Activated T-helper 17 cell treated with anti-CD3 and anti-CD28 coated beads, Interleukin-2, amount 50 U/mL, for 72 hours (primary cell): ENCODE measurements at places on chromosomes 5 and 9. TPM values are rescaled to one million over a fixed set of nuclear protein-coding genes. Genes with fewer than 3 reads are reported as not detected.

RIMOC1 gene
- total RNA-seq, result 32.7 TPM

GCNT1 gene
- 11.4 TPM for total RNA-seq

ALDH1A1 gene
- total RNA-seq, result not detected

GPRIN1 gene
- 8.9 TPM for total RNA-seq

GABRP gene
- not detected for total RNA-seq

PLEKHG4B gene
- total RNA-seq, result 0.11 TPM

CCL19 gene
- total RNA-seq, result not detected

DNA sequence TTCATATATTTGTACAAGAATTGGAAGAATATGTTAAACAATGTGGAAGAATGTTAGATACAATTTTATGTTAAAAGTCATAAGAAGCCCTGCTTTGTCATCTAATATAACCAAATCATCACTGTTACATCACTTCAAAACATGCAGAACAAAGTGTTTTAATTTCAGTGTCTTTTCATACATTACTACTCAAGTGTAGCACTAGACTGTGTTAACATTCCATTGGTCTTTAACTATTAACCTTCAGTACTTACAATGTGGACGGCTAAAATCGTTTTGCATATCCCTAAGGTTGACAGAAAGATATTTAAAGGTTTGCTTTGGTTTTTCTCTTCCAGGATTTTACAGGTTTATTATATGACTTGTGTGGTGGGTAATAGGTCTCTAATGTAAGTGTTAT, 50.9 kb downstream of the VCAN start:
- ATAC-seq, result no peak

DNA sequence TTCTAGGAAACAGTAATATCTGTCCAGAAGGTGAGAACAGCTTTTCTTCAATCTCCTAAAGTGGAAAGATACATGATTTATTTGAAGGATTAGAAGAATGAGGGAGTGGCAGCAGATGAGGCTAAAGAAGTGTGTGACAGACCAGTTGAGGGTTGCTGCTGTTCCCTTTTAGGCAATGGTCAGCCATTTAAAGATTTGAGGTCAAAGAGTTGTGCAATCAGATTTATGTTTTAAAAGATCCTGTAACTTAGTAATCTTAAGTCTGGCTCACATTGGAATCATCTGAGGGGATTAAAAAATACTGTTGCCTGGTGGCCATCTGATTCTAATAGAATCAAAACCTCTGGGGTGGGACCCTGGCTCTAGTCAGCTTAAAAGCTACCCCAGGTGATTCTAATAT, 4.3 kb upstream of the SGCD start:
- no peak for ATAC-seq

DNA sequence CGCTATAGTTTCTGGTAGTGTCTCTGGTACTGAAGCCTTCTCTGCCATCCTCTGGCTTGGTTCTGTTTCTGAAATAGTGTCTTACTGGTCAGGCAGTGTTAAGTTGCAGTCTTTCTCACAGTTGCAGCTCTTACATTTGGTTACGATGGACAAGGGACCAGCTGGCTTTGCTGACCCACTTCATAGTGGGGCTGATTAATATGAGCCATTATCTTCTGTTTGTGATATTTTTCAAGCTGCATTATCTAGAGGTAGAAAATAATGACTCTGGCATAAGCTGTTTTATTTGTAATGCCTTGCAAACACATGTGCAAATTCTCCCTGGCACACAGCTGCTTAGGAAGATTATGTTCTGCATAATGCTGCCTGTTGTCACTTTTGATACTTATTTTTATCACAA, 199.1 kb downstream of the KDM4C start:
- ATAC-seq, result no peak

DNA sequence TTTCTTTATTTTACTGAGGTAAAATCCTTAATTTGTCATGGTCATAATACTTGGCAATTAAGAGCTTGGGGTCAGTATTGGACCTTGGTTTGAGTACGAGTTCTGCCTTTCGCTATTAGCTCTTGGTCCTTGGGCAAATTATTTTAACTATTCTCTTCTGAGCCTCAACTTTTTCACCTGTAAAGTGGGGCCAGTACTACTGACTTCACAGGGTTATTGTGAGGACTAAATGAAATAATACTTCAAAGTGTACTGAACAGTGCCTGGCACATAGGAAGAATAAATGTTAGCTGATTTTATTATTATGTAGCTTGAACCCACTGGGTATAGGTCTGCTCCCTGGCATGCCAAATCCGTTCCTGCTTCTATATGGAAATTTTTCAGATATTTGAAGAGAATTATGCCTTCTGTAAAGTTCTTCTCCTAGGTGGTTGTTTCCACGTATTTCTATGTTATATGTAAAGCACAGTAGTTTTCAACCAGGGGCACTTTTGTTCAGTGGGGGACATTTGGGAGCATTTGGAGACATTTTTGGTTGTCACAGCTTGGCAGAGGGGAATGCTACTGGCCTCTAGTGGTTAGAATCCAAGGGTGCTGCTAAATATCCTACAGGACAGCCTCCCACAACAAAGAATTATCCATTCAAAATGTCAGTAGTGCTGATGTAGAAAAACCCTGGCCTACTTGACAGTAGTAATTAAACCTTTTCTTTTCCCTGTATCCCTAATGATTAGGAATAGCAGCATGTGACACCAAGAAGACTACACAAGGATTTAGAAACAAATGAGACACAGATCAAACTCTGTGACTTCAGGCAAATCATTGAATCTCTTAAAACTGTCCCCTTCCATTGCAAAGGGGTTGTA, 4.5 kb downstream of the RCL1 start:
- ATAC-seq, result no peak

DNA sequence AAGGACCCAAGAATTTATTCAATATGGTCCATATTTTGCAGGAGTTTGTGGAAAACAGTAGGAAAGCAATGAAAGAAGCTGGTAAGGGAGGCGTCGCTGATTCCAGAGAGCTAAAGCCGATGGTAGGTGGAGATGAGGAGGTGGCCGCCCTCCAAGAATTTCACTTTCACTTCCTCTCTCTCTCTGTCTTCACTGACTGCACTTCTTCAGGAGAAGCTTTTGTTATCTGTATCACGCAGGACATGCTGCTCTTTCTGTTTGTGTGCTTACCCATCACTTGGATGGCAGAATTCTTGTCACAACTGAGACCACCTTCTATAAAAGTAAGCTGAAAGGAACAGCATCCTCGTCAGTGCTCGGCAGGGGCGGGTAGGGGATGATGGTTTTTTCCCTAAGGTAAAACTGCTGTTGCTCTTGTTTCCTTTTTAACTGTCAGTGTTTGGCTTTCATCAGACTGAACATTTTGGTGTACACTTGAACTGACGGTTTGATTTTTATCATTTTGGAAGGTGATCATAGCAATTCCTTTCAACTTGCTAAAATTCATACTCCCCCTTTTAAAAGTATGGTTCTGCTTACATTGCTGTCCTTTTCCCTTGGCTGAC, 62.4 kb upstream of the FSD1L start:
- ATAC-seq, result peak; percentile 79

DNA sequence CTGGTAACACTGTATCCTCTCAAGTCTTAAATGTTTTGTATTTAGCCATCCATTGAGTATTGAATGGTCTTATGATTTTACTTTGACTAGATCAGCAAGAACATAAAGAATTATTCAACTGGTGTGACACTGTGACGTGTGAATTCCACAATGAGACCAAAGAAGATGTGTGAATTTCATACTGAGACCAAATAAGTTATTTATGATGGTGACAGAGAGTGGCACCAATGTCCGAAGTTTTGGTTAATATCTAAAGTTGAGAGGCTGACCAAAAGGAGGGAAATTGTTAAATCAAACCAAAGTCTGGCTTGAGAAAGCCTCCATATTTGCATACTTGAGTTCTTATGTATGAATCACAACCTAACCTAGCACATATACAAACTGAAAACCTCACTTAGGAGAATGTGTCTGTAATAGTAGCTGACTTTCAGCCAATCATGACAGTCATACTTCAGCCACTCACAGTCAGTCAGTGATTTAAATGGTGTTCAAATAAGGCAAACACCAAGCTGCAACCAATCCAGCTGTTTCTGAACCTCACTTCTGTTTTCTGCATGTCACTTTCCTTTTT, 31.5 kb upstream of the FAM170A start:
- no peak for ATAC-seq

DNA sequence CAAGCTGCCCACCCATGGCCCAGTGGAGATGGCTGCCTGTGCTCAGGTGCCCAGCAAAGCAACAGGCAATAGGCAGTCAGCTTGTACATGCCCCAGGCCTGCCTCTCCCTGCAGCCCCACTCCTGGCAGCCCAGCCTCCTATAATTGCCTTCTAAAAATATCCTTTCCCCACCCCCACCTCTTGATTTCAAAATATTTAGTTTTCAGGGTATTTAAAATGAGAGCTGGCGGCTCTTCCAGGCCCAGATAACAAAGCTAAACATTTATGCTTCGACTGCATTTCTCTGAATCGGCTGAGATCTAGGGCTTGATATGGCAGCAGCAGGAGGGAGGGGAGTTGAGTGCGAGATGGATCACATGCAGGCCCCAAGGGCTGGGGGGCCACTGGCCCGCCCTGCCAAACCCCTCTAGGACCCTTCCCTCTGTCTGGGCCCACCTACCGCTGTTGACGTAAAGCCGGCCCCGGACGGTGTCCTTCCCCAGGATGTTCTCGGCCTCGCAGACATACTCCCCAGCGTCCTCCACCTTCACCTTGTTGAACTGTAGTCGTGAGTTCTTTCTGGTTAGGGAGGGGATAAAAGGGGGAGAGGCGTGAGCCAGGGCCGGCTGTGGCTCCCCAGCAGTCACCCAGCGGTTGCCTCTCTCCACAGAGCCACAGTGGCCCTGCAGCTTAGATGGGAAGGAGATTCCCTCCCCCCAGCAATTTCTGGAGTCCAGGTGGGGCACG, 85.0 kb downstream of the PSD2 start:
- no peak for ATAC-seq

DNA sequence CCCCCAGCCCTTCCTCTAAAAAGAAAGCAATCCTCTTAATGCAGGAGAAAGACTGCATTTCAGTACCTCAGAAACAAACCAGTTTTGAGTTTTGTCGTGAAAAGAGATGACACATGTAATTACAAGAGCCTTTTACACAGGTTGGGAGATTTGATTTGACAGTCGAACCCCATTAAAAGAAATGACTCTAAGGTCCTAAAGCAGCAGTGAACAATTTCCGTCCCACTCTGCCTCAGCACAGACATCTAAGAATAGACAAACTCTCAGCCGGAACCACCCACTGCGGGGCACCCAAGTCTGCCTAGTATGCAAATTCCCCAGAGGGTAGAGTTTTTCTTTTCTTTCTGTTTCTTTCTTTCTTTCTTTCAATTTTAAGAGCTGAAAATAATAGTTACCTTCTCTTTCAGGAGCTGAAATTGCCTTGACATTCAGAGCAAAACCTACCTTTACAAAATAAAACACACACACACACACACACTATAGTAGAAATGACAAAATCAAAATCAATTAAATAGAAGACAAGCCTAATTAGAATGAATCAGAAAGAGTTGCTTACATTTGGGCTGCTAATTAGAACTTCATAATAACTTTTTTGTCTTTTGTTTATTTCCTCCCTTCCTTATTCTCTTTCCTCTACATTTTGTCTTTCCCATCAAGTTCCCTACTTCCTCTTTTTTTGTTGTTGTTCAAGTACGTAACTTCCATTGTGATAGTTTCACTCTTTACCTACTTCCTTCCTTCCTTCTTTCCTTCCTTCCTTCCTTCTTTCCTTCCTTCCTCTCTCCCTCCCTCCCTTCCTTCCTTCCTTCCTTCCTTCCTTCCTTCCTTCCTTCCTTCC, 65.1 kb downstream of the BASP1 start:
- ATAC-seq, result peak; percentile 24

DNA sequence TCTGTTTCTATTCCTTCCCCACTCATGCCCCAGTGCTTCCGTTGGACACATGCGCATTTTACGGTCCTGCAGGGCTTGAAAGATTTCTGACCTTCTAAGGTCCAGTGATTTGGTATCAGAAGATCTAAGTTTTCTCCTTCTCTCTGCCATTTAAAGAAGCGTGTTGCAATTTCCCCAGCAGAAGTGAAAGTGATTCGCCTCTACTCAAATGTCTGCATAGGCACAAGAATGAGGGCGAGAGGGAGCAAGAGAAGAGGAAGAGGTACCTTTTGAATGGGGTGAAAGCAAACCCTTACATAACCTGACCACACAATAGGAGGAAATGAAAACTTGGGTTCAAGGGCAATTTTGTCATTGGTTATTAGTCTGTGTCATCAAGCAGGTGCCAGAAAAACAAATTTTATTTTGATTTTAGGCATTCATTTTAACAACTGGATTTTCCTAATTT, 31.7 kb upstream of the NR3C1 start:
- ATAC-seq, result peak; percentile 13
